Stimulated activated CD4-positive, alpha-beta T cell treated with anti-CD3 and anti-CD28 coated beads, Interleukin-4, amount 100 ng/mL, for 48 hours (primary cell): ENCODE measurements at places on chromosomes 11 and 22.

- no peak for DNase-seq
These were observed 222.8 kb downstream of the DDX10 start for GRCh38 chr11:108887436-108888238.

GRCh38 chr11:74171630-74171968 is 510 bp downstream of the PPME1 start:
- DNase-seq: no peak

DNA sequence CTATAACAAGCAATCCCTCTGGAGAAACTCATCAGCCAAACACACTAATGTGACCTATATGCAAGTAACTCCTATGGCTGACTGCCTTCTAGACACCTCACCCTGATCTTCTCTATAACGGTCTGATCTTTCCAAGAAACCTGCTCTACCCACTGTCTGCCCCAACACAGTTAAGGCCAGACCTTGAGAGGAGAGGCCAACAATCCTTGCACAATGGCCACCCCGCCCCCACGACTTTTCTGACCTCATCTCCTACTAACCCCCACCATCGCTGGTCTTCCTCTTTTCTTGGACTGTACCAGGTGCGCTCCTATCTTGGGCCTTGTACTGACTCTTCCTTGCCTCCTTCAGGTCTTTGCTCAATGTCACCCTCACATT is 12.5 kb downstream of the HIRA start:
- DNase-seq: no peak

- no peak for DNase-seq
These were observed 102.1 kb downstream of the RPS6KA4 start for GRCh38 chr11:64461081-64461480.

- DNase-seq: no peak
These were observed 4.9 kb upstream of the ATP6V1E1 start for GRCh38 chr22:17633217-17633997.

DNA sequence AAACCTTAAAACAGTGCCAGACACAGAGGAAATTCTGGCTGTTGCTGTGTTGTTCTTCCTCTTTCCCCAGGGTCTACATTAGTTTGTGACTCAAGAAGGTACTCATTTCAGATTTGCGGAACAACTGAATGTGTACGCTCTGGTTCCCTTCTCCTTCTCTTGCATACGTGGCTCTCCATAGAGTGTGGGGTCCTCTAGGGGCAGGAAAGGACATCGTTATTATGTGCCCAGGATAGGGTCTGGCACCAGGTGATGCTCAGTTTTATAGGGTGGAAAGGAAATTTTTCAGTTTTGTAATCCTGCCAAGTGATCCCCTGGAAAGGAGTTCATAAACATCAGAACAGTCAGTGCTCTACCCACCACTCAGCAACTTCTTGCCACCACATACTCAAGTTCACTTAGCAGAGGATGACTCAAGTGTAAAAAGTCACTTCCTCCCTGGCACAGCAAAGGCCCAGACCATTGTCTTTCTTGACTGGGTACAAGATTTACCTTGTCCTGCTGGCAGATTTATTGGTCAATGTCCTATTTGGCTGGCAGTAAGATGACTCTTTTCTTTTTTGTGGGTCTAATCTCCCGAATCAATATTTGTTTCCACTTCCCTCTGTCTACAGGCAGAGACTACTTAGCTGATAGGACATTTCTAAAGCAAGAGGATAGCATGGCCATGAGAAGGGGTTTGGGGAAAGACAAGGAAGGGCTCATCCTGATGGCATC is 246.0 kb upstream of the TENM4 start:
- DNase-seq: no peak

DNA sequence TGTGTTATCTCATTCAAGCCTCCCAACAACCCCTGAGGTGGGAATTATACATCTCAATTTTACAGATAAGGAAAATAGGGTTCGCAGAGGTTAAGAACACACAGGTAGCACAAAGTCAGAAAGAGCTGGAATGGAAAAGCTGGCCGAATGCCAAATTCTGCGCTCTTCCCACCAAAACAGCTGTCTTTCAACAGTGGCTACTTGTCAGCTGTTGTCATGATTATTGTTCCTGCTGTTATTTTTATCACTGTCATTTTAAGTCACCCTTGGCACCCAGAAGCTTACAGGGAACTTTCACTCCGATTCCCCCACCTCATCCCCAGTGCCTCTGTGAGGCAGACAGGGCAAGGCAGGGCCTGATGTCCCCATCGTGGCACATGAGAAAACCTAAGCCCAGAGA is 74.5 kb upstream of the CSNK2A3 start:
- no peak for DNase-seq

GRCh38 chr11:45265969-45266675 is 20.0 kb downstream of the SYT13 start:
- no peak for DNase-seq

GRCh38 chr11:11207428-11207827 is 145.6 kb downstream of the CSNK2A3 start:
- DNase-seq: no peak

DNA sequence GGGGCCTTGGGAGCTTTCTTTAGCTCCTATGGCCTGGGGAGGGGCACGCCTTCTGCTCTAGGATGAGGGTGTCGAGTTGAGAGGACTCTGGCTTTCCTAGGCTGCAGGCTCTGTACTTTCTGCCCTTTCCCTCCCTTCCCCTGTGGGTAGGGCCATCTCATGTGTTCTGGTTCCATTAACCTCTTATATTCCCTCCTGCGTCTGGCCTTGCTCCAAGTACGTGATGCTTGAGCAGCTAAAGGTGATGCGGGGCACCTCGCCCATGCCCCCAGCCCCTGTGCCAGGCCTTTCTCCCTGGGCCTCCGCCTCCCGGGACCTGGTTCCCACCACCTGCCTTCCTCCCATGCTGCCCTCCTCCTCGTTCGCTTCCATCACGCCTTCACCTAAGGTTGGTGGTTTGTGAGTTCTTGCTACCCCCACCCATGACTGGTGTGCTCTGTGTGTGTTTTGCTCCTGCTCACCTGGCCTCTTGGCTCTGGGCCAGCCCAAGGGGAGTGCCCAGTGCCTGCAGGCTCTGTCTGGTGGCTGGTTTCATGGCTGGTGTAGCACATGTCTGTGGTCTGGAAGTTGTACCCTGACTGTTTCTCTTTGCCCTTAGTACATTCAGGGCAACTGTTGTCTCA is 34.1 kb downstream of the PHLDB1 start:
- DNase-seq: no peak

GRCh38 chr11:75625021-75625420 is 43.8 kb downstream of the MAP6 start:
- no peak for DNase-seq

DNA sequence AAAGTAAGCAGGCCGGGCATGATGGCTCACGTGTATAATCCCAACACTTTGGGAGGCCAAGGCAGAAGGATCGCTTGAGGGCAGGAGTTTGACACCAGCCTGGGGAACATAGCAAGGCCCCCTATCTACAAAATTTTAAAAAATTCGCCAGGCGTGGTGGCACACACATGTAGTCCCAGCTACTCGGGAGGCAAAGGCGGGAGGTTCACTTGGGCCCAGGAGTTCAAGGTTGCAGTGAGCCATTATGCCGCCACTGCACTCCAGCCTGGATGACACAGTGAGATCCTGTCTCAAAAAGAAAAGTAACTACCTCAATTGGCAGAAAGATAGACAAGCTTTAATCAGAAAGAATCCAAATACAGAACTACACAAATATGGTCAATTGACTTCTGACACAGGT is 31.0 kb downstream of the CADM1 start:
- DNase-seq: no peak

- DNase-seq: no peak
These were observed 65.2 kb downstream of the ZBTB16 start for GRCh38 chr11:114124601-114125144.

- no peak for DNase-seq
These were observed 4.6 kb downstream of the APOL4 start for GRCh38 chr22:36197065-36197440.

- DNase-seq: no peak
These were observed 542.0 kb downstream of the FAM181B start for GRCh38 chr11:82191695-82192094.

DNA sequence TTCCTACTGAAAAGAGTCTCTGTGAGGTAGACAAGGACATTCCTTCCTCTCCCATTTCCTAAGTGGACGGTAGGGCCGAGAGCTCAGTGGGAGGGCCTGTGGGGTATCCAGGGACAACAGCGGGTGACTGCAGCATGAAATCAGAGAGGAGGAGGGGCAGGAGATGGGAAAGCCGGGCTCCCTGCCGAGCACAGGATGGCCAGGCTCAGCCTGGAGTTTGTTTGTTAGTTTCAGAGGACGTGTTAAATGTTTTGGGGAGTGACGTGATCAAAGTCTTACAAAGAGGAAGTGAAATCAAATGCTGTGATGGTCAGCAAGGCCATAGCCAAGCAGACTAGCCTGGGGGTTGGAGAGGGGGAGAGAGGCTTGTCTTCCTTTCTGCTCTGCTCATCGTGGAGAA is 152.7 kb downstream of the ADAMTS15 start:
- DNase-seq: no peak

DNA sequence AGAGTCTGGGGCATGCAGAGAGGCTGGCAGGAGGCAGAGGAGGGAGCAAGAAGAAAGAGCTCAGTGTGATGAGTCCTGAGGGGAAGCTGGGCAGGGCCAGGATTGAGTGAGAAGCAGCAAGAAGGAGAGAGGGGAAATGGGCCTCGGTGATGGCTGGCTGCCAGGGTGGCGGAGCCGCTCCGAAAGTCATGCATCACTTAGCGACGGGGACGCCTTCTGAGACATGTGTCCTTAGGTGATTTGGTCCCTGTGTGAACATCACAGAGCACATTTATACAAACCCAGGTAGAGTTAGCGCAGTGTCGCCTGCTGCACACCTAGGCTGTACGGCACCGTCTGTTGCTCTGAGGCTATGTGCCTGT is 15.1 kb downstream of the TBC1D22A start:
- DNase-seq: no peak

GRCh38 chr11:86397351-86397750 is 22.7 kb downstream of the CCDC81 start:
- DNase-seq: no peak

- DNase-seq: no peak
These were observed 5.6 kb downstream of the MAPK1 start for GRCh38 chr22:21861851-21862250.

DNA sequence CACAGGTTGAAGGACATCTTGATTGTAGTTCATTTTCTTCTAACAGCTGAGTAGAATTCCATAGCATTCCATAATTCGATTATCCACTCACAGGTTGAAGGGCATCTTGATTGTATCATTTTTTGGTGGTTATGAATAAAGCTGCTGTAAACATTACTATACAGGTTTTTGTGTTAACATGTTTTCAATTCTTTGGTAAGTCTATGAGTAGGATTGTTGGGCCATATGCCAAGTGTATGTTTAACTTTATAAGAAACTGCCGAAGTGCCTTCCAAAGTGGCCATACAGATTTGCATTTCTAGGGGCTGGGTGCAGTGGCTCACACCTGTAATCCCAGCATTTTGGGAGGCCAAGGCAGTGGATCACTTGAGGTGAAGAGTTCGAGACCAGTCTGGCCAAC is 44.6 kb downstream of the ANKRD42 start:
- no peak for DNase-seq

DNA sequence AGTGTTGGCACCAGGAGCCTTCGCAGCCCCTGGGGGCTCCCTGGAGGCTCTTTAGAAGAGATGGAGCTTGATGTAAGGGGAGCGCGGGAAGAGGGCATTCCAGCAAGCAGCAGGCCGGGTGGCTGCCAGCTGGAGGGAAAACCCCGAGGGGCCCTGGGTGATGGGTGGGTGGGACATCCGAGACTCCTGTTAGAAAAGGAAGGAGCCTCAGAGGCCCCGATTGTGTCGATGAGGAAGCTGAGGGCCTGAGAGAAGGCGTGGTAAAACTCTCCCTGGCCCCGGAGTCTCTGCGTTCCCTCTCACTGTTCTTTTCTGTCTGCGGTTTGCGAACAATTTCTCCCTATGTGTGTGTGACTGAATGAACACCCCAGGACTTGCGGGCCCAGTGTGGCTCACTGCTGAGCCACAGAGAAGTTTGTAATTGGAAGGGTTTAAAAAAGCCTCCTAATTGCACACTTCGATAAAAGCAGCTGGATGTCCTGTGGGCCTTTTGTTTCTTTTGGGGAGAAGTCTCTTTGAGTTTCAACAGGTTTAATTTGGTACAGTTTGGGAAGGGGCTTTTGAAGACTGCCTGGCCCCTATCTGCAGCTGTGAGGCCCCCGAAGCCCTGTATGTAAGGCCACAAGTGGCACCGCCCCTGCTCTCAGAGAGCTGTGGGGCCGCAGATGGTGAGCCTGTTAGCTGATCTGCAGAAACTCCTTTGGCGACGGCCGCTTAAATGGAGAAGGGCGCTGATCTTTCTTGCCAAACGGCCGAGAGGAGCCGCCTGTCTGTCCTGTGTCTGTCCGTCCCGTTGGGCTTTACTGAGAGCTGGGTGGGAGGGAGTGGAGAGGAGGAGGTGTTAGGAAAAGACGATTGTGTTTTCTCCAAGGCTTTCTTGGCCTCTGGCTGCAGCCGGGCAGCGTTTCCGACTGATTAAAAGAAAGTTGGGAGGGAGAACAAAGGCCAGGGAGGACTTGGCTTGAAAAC is 2.0 kb downstream of the FBLN1 start:
- DNase-seq: no peak

- peak; percentile 54 for DNase-seq
These were observed 430 bp downstream of the DDX6 start for GRCh38 chr11:118790357-118791110.

GRCh38 chr11:16604794-16605388 is 133.6 kb upstream of the C11orf58 start:
- DNase-seq: no peak

GRCh38 chr11:113839842-113840241 is 35.5 kb downstream of the USP28 start:
- no peak for DNase-seq

DNA sequence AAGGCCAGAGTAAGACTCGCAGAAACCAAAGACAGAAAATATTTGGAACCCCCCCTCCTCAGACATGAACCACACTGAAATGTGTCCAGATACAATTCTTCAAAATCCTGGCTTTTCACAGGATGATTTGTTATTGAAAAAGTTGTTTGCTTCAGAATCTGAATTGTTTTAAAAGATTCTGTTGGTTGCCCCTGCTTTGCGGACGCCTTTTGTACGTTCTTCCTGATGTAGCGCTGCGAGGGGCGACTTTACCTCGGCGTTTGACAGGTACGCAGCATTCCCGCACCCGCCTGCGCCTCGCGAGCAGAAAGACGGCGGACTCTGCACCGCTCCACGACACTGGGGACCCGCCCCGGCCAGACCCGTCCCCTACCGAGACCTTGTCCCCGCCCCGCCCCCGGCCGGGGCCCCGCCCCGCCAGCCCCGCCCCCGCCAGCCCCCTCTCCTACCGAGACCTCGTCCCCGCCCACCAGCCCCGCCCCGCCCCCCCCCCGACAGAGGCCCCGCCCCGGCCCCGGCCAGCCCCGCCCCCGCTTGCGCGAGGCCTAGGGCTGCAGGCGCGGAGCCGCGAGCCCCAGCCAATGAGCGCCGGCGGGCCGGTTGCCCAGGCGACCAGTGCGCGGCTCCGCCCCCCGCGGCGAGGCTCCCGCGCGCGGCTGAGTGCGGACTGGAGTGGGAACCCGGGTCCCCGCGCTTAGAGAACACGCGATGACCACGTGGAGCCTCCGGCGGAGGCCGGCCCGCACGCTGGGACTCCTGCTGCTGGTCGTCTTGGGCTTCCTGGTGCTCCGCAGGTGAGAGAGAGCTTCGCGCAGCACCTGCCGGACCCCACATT is at the start of gene GLB1L2:
TSS of gene GLB1L2 (plus strand) at position 635 of the 835 bp plus-strand sequence. CDS start at position 709, 74 bp downstream.
- peak; percentile 68 for DNase-seq

- no peak for DNase-seq
These were observed 26.6 kb upstream of the CRTAM start for GRCh38 chr11:122811721-122812120.

GRCh38 chr11:67178878-67179277 is 59.8 kb downstream of the KDM2A start:
- DNase-seq: no peak

GRCh38 chr11:95711945-95712221 is 77.7 kb downstream of the FAM76B start:
- no peak for DNase-seq
